Thymus (tissue), 14 donors: ENCODE measurements at places on chromosomes 13 and 19.
A peak's percentile ranks its signal among the peaks of the same experiment; 100 is the strongest.

DNA sequence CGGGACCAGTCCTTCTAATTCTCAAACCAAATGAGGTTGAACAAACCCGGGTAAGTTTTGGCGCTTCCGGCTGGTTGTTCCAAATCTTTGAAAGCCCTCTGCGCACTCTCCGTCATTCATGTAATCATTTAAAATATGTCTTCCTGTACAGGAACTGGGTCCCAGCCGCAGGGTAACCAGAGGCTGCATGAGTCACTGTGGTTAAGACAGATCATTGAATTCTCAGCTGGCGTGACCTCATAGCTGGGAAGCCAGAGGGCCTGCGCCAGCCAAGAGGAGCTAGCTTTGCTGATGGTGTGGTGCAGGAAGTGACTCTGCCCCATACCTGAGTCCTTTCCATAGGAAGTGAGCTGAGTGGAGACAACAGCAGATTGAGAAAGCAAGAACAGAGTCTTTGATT lies 135.2 kb downstream of the TSHZ3 start:
- peak; percentile 46 for DNase-seq

- no peak for DNase-seq
These were observed 7.6 kb downstream of the MBD3L2B start for GRCh38 chr19:7013678-7014077.

DNA sequence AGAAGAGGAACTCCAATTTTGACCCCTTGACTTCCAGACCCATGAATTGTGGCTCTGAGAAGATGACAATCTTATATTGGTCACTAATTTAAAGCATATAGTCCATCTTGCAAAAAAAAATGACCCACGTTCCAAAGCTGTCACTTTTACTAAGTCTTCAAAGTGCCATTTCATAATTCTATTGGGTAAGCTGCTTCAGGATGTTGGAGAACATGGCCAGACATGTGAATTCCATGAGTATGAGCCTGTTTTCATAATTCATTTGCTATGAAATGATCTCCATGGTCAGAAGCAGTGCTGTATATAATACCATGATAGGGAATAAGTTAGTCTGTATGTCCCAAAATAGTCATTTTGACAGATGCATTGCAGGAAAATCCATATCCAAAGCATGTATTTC lies 1787.3 kb downstream of the SLITRK5 start:
- no peak for DNase-seq

- DNase-seq = no peak
These were observed 16.9 kb downstream of the NALCN start for GRCh38 chr13:101399365-101399764.

DNA sequence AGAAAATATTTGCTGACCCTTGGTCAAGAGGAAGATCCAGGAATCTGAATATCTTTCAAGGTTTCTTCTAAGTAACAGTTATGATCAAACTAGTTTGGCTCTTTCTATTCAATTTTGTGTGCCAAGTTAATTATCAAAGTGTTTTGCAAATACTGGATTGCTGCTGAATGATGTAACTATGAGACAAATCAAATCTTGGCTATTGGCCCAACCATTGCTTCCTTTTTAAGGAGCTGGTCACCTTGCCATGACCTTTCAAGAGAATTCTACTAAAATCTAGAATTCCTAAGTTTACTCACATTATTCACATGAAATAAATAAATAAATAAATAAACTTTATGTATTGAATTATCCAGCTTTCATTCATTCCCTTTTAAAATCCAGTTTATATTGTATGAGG lies 371.8 kb downstream of the SLITRK6 start:
- DNase-seq = no peak
